ENCODE measurements at places on chromosomes 2 and 18.

GRCh38 chr2:873651-874580 is 76.7 kb upstream of the SNTG2 start:
- DNase-seq, result no peak

DNA sequence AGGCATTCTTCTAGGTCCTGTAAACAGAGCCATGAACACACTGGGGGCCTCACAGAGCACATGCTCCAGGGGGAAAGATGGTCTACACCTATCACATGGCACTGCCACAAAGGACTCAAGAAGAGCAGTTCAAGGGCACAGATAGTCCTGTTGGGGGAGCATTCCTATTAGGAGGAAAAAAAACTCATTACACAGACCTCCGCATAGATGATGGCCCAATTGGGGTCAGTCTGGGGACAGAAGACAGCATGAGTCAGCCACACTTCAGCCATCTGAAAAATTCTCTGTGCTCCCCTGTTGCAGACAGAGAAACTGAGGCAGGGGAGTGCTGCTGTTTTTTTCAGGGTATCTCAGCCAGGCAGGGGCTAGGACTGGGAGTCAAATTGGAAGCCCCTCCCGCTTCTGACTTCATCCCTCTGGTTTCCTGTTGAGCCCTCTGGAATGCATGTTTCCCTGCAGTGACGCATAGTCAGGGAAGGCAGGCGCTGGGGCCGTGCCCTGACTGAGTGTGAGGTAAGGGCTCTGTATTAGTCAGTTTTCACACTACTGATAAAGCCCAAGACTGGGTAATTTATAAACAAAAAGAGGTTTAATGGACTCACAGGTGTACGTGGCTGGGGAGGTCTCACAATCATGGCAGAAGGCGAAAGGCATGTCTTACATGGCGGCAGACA is 67.9 kb downstream of the RHOB start:
- DNase-seq, result no peak

- peak; percentile 52 for DNase-seq
Observed at GRCh38 chr18:6885992-6886796, 156.7 kb downstream of the ARHGAP28 start.

DNA sequence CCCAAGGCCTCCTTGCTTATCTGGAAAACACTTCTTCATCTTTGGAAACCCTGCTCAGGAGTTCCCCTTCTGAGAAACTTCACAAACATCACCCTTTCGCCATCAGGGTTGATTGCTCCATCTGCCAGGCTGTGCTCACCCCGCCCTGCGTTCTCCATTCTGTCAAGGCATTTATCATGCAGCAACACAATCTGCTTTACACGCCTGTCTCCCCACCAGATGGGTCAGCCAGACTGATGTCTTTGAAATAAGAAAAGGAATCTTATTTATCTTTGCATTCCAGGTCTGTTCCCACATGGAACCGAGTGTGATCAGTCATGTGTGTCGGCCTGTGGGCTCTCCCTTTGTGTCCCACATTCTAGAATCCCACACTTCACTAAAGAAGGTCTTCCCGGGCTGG is 110.0 kb upstream of the ARL4C start:
- no peak for DNase-seq

DNA sequence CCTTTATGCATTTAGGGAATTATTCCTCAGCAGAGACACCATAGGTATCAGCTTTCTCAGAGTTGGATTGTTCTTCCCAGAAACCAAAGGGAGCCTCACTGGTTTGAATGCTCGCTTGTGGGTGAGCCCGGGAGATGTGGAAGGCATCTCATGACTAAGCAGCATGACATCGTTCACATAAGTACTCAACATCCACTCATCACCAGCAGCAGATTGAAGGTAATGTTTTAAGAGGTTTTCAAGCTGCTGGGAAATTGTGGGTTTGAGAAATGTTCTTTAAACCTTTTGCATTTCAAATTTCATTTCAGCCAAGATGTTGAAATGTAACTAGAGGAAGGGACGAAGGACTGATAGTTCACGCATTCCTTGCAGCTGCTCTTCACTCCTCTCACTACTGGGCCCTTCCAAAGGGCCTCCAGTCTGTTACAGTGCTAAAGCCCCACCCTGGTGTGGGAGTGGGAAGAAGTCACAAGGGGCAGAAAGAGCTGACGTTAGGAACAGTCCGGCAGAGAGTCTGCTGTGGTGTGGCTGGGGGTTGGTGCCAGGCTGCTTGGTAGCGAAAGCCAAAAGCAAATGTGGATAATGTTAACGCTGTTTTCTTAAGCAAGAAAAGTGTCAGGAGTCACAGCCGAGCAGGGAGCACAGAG is 324.5 kb upstream of the EPHA4 start:
- DNase-seq, result no peak

- no peak for DNase-seq
Observed at GRCh38 chr2:172440795-172441194, 13.4 kb downstream of the ITGA6 start.

DNA sequence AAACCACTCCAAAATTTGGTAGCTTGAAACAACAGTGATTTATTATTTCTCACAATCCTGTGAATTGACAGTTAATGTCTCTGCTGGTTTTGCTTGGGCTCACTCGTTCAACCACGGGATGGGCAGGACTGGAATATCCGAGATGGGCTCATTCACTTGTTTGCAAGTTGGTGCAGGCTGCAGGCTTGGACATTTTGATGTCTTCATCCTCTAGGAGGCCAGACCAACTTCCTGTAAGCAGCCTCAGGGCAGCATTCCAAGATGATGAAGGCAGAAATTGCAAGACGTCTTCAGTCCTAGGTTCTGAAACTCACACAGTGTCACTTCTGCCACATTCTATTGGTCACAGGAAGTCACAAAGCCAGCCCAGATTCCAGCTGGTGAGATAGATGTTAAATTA is 47.1 kb downstream of the GPR39 start:
- no peak for DNase-seq

- no peak for DNase-seq
Observed at GRCh38 chr2:211473116-211473515, 916.7 kb downstream of the CPS1 start.

GRCh38 chr2:138029276-138029675 is 65.0 kb downstream of the HNMT start:
- no peak for DNase-seq

DNA sequence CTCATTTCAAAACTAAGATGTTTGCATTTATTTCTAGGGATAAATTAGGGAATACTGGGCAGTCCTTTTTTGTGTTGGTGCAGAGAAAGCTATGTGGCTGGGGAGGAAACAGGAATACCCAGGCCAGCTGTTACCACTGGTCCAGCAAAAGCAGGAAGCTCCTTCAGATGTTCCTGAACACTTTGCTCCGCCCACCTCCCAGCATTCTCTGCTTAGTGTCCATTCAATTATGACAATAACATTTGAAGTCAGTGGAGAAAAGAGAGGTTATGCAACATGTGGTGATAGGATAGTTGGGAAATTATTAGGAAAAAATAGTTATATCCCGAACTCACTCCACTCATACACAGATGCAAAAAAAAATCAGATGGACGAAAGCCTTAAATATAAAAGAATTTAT is 22.1 kb upstream of the ARPC2 start:
- DNase-seq, result no peak

DNA sequence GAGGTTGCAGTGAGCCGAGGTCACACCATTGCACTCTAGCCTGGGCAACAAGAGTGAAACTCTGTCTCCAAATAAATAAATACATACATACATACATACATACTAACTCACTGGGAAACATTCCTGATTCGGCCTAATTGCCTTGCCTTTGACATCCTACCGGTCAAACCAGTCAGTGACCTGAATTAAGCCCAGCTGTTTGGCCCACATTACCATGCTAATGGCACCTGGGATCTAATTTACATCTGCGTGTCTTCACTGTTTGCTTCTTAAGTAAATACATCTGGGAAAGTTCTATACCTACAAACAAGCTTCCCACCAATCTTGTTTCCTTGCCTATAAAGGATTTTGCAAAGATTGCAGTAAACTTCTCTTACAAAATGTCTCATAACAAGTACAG is 230.2 kb upstream of the ZC3H15 start:
- DNase-seq, result no peak

- DNase-seq, result no peak
Observed at GRCh38 chr2:10369269-10370255, 66.9 kb downstream of the HPCAL1 start.

- no peak for DNase-seq
Observed at GRCh38 chr2:219204425-219205164, 2.0 kb upstream of the ZFAND2B start.

DNA sequence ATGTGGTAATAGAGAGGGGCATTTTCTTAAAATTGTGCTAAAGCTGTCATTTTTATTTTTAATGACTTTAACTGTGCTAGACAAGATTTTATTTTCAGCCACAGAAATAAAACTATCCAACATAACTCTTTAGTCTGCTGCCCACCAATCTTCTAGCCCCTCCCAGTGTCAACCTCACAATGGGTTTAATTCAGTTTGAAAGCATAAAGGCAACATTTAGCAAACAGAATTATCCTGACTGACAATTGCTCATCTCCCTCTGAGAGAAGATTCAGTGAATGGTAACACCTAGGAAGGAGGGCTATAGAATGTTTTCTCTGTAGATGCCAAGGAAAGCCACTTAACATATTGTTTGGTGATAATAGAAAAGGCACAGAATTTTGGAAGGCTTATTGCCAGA is 5.2 kb downstream of the ERMN start:
- DNase-seq, result peak; percentile 77

DNA sequence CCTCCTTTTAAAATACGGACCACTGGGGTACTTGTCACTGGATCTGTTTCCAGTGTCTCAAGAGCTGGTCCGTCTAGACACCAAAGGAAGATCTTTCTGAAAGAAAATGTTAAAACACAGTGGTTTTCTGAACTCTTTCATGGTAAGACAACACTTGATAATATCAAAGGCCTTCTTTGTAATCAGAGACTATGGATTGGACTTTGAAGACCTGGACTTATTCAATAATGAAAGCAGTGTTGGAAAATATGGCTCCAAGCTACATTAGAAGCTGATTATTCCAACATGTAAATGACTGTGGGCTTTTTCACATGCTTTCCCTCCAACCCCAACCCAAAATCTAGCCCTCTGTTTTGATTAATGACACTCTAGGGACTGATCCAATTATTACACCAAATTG is 329.4 kb upstream of the LYPD1 start:
- no peak for DNase-seq

GRCh38 chr2:33322612-33323011 is 153.8 kb upstream of the RASGRP3 start:
- no peak for DNase-seq

DNA sequence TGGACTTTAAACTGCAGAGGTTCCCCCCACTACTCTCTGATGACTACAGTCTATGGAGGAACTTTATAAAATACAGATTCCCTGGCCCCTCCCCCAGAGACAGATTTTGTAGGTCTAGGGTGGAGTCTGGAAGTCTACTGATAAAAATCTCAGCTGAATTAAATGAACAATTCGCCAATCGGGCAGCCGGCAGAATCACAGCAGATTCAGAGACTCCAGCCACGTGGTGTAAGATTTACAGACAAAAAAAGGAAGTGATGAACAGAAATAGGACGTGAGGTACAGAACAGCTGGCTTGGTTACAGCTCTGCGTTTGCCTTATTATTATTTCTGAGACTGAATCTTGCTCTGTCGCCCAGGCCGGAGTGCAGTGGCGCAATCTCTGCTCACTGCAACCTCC is 21.4 kb upstream of the MTA3 start:
- DNase-seq, result no peak

DNA sequence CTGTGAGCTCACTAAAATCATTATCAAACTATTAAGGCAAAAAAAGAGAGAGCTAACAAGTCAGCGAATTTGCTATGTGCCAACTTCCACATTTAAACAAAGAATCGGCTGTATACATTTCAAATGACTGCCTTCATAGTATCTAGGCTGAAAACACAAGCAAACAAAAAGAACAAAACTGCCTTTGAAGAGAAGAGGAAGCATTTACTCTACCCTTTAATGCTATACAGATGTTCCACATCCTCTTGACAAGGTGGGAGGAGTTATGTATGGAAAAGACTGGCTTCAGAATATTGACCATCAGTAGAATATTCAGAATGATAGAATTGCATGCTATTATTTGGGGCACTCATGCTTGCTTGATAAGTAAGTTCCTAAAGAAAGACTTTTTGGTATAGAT is 741.7 kb downstream of the PLCL1 start:
- DNase-seq, result no peak

GRCh38 chr2:48952143-48952542 is 196.6 kb upstream of the LHCGR start:
- DNase-seq, result no peak

DNA sequence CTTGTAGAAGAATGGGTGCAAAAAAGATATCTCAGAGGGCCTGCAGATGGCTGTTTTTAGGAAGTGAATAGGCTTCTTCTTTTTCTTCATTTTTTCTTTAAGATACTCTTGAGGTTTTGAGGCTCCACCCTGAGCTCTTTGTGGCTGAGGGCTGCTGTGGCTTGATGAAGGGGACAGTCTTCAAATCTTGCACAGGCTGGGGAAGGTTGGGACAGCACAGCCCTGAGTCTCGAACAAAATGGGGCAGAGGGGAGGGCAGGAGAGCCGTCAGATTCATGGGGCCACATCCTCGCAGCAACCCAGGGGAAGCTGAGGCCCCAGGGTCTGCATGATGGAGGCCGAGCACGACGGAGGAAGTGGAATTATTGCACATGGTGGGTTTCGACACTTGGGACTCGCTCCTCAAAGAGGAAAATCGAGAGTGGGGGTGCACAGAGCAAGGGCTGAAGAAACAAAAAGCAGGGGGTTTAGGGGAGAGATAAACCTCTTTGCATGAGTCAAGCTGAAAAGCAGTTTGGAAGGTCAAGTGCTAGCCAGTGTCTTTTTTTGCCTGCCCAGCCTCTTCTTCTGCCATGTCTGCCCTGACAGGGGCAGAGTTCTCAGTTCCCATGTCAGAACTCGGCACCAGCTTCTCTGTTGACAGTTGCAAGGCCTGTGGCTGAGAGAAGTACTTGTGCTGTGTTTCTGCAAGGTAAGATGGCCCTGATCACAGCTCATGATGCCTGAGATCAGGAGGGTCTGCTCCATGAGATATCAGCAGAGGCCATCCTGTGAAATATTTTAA is 19.5 kb downstream of the INPP4A start:
- no peak for DNase-seq

- peak; percentile 60 for DNase-seq
Observed at GRCh38 chr2:214410128-214410775, 602 bp upstream of the VWC2L start.

GRCh38 chr2:119011162-119011909 is 69.3 kb downstream of the MARCO start:
- DNase-seq, result peak; percentile 7

- no peak for DNase-seq
Observed at GRCh38 chr18:44537526-44537925, 143.2 kb upstream of the SETBP1 start.

DNA sequence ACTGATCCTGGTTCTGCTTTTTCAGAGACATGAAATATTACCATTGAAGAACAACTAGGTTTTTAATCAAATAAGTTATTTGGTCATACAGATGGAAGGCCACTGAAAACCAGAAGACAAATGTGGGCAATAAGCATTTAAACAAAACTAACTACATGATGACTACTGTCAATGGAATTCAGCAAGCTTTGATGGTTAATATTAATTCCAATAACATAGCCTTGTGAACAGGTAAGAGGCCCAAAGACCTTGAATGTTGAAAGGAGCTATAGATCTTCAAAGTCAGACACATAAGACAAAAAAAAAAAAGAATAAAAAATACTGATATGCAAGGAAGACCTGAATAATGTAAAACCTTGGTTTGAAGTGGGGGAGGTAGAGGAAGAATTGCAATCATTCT is 1955.6 kb upstream of the CELF4 start:
- DNase-seq, result no peak
